ENCODE measurements at places on chromosomes 11 and 22.

GRCh38 chr11:134337051-134337450 is 5.3 kb downstream of the GLB1L2 start:
- no peak for DNase-seq

DNA sequence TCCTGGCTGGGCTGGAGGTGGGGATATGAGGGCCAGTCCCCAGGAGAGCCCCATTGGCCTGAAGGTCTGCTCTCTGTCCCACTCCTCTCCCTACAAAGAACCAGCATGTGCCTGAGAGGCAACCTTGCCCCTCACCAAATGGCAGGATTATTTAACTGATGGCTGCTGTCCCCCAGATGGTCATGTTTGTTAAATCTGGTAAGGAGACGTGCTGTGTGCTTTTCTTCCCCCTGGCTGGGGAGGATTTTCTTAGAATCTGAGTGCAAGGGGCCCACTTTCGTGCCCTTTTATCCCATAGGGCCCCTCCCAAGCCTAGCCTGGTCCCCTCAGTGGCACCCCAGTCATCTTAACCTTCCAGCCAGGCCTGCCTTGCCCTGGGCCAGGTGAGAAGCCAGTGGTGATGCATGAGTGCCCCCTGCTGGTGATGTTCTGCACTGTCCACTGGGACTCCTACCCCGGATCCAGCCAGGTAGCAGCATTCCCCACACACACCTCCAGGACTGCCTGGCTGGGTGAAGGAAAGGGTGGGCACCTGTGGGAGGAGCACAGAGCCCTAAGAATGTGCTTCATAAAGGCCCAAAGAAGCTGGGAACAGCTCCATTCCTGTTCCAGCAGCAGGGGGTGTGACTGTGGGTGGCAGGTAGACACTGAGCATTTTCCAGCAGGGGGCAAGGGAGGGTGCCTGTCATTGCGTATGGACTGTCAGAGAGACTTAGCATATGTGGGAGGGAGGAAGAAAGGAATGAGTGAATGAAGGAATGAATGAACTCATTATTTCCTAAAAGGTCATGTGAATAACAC is 28.9 kb downstream of the MFNG start:
- DNase-seq = peak; percentile 83

GRCh38 chr22:48741540-48741939 is 1086.1 kb downstream of the BRD1 start:
- no peak for DNase-seq

- DNase-seq = peak; percentile 21
Measured at GRCh38 chr11:118791961-118792569, 1.1 kb upstream of the DDX6 start.

DNA sequence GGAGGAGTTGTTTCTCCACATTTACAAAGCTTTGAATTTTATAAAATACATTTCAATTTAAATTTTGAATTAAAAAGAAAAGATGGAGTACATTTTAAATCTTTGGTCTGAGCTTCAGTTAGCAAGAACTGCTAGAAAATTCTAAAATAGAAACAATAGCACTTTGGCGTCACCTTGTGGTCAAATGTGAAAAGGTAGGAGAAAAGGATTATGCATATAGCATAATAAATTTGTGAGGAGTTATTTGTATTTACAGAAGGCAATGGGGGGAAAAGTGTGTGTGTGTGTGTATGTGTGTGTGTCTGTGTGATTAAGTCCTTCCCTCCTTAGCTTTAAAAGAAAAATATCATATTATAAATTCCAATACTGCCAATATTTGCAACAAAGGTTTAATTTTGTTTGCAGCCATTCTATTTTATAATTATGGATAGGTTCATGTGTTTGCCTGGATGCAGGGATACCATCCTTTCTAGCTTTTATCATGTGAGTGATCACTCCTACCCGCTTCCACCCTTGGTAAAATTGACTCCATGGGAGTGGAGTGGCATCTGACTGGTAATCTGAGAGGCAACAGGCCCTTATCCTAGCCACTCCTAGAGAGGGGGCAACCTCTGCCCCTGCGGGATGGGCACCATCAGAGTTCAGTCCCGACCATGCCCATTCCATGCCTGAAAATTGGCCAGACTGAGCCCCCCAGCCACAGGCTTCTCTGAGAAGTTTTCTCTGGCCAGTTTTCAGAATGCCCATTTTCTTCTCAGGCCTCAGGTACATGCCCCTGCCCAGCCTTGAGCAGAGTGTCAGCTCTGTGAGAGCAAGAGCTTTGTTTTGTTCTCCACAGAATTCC is 13.6 kb upstream of the LGR4 start:
- no peak for DNase-seq

GRCh38 chr11:65526744-65527143 is 1.9 kb downstream of the SCYL1 start:
- no peak for DNase-seq

All from stimulated activated CD4-positive, alpha-beta T cell treated with anti-CD3 and anti-CD28 coated beads, Interleukin-1b, Interleukin-23, amount 100 ng/mL, for 4 hours (primary cell).